NCI-H2081 (cell line): ENCODE measurements at places on chromosomes 11 and 22.

DNA sequence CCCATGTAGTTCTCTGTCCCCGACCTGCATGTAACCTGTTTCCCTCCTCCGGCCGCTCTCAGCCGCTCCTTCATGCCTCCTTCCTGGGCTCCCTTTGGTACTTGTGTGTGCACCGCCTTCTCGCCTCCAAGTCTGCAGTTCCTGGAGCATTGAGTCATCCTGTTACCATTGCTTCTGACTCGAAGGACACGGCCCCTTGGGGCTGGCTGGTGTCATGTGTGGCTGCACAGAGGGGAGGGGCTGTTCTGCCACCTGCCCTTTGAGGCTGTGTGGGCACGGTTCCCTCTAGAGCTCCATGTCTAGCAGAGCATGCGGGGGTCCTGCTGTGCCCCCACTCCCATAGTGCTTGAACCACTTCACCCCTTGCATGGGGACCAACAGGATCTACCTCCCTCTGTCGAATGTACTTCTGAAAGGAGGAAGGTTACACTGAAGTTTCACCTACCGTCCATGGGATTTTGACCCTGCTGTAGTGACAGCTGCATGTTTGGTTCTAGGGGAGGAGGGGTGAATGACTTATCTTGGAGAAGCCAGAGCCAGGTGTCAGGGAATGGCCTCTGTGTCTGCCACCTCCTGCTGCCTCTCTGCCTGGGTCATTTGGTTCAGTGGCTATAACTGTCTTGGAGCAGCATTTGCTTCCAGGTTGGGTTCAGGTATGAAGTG is 39.6 kb downstream of the BCR start:
- DNase-seq = no peak

DNA sequence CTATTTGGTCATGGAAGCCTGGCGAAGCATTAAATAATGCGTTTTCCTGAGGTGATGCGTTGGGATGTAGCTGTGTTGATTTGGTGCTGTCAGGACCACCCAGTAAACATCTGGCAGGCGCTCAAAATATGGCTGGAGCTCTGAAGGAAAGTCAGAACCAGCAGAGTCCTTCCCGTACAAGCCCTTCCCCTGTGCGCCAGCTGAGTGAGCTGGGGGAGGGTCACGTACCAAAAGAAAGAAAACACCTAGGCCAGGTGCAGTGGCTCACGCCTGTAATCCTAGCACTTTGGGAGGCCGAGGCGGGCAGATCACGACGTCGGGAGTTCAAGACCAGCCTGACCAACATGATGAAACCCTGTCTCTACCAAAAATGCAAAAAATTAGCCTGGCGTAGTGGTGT is 55.6 kb upstream of the CECR2 start:
- no peak for DNase-seq

GRCh38 chr22:41947424-41948080 is 600 bp upstream of the CENPM start:
- DNase-seq = no peak

DNA sequence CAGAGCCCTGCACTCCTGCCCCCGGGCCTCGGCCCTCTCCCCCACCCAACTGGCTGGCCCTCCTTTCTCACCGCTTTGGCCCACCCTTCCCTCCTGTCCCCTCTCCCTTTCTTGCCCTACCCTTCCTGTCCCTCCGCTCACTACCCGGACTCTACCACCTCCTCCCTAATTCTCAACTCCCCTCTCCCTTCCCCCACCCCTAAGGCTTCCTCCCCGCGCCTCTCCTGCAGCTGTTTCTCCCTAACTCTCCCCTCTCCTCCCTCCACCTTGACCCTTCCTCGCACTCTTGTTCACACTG is 421 bp downstream of the SLC15A3 start:
- no peak for DNase-seq

DNA sequence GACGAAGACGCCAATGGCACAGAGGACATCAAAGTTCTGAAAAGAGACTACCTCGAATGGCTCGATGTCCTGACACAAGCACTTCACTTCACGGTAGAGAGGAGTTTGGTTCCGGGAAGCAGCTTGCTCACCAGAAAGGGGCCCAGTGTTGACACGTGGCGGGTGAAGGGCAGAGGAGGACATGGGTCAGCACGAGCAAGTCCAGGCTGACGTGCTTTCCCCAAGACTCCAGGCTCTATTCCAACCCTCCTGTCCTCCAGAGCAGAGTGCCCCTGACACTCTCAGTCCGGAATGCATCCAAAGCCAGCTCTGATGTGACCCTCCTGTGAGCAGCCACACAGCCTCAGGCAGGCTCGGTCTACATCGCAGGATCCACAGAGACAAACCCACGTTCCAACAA is 77.5 kb upstream of the BID start:
- DNase-seq = no peak

DNA sequence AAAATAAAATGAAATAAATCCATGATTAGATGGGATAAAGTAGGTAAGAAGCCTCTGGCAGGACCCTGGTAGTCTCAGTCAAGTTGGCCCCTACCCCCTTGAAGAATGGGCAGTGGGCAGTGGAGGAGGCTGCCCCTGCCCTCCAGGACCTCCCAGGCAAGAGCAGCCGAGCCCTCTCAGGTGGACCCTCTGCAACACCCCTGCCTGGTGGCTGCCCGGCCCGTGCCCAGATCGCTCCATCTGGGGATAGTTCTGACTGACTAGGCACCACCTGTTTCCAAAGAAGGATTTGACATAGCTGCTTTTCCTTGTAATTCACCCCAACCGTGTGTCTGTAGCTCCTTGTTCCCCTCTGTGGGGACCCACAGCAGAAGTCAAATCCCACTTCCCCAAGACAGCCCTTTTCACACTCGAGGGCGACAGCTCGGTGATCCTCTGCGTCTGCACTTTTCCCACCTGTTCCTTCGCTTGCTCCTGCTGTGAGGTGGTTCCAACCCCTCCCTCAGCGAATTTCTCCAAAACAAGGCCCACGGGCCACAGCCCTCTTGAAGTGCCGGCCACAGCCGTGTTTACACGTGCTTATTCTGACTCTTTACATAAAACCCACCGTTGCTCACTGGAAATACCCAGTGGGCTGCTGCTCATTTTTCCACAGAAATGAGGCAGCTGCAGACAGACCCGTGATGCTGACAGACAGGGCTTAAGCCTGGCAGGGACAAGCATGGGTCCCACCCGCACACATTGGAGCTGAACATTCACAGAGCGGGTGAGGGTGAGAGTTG is 5.5 kb upstream of the TMPRSS13 start:
- no peak for DNase-seq

GRCh38 chr11:119759324-119759723 is 30.3 kb upstream of the NECTIN1 start:
- no peak for DNase-seq

GRCh38 chr22:38873469-38874411 is 1.7 kb upstream of the CBX6 start:
- peak; percentile 15 for DNase-seq

DNA sequence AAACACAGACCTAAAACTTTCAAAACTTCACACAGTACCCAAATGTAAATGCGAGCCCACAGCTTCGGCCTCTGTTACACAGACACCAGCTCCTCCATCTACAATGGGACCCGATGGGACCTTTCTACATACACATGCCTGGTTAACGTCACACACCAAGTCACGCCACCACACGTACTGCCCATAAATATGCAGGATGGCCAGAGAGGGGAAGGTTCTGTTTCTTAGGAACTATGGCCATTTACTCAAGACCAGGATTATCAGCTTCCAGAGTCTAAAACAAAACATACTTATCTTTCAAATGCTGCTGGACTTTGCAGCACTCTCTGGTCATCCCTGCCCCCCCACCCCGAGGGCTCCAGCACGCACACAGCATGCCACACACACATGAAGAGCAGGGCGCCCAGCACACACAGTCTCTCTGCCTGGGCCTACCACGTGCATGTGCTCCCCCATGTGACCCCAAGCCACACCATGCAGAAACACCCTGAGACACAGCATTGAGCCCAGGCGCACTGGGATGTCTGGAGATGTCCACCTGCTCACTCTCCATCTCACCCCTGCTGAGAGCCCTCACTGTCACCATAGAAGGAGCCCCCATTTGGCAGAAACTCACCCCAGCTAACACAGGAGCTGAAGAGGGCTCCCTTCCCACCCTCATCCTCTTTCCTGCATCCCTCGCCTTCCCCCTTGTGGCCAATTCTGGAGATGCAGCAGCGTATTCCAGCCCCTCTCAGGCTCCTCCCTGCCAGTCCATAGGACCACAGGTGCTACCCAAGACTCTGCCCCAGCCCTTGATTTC is 61.8 kb downstream of the SLC22A12 start:
- DNase-seq = peak; percentile 57

DNA sequence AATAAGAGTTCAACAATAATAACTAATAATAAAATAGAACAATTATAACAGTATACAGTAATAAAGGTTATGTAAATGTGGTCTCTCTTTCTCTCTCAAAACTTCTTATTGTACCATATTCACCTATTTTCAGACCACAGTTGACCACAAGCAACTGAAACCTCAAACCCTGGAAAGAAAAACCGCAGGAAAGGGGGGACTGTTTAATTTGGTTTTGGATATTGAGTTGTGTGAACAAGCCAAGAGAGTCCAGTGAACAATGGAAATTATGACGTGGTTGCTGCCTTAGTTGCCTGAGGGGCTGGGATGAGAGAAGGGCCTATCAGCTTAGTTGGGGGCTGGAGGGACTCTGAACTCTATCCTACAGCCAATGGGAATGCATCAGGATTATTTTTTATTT is 178.7 kb upstream of the POU2AF2 start:
- DNase-seq = no peak

DNA sequence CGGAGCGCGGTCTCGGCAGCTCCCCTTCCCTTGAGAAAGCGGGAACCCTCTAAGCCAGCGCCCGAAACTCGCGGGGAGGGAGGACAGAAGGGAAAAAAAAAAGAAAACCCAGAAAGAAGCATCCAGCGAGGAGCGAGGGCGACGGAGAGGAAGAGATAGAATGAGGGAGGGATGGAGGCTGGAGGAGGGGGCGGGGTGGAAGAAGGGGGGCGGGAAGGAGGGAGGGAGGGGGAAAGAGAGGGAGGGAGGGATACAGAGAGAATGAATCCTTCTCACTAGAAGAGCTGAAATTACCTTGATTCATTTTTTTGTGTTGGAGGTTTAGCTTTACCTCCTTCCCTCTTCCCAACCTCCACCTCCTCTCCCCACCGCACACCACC is 19.3 kb upstream of the BDNF start:
- DNase-seq = no peak

GRCh38 chr11:72585762-72586311 is 88.4 kb downstream of the PDE2A start:
- peak; percentile 66 for DNase-seq

DNA sequence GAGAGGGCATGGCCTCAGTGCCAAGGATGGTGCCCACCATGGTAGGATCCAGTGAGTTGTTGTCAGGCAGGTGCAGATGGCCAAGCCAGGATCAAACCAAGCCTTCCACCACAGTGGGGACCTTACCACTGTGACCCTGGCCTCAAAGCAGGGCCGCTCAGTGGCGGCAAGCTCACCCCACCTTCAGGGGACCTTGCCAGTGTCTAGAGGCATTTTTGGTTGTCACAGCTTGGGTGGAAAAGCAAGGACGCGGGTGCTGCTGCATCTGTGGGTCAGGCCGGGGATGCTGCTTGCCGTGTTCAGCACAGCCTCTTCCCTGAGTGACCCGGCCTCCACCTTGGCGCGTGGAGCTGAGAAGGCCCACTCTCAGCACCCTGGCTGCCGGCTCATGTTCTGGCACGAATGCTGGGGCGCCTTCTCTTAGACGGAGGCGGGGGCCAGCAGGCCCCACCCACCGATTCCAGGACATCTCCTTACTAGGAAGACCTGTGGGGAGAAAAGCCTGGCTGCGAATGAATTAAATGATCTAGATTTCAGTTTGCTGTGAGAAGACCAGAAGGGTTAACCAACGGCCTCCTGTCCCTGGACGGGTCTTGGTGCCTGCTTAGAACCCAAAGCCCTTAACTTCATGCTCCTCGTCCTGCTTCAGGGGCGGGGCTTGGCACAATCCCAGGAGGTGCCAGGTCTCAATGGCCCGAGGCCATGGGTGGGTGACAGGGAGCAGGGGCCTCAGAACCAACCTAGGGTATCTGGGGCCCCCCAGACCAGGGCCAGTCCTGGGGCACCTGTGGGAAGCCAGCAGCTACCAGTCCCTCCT is 18.9 kb downstream of the TRMU start:
- no peak for DNase-seq

DNA sequence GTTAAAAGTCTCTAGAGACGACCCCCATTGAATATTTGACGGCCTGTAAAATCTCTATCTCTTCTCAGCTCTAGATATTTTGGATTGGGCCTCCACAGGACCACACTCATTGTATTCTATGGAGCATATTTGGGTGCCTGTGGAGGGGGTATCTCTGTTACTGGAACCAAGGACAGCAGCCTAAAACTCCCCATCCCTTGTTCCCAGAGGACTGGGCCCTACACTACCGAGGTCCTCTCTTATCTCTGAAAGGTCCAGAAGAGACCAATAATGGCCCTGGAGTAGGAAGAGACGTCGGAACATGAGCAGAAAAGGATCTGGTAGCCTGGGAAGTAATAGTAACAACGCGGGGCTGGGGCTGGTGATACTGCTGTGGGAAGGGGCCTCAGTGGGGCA is 542 bp downstream of the HPS4 start:
- DNase-seq = no peak

DNA sequence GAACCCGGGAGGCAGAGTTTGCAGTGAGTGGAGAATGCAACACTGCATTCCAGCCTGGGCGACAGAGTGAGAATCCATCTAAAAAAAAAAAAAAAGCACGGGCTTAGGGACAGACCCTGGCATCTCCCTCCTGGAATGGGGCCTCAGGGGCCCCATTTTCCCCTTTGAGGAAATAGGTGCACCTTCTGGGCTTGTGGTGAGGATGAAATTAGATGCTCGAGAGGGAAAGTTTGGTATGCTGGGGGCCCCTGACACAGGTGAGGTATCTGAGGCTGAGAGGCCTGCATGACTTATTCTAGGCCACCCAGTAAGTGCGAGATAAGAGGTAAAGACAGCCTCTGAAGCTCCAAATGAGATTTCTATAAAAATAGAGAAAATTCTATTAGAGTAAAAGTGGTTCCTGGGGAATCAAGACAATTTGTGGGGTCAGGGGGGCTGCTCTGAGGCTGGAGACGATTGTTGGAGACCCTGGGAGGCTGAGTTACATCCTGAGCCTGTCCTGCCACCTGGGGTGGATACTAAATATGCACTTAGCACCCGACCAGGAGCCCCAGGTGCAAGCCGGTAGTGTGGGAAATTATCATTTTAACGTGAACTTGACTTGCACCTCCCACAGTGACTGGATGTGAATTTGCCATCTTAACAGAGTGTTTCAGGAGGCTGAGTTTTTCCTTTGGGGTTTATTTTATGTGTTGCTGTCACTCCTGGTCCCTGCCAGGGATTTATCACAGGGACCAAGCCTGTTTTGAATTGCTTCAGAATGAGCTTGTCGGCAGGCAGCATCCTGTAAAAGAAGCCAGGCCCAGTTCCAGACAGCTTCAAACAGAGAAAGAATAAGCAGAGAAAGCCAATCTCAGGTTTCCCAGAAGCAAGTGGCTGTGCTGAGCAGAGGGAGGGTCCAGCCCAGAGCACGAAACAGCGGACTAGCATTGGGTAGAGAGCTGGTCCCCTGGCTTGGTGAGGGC is 48.4 kb upstream of the TSKU start:
- DNase-seq = no peak
